ENCODE measurements at places on chromosomes 11 and 22.
A peak's percentile ranks its signal among the peaks of the same experiment; 100 is the strongest.

DNA sequence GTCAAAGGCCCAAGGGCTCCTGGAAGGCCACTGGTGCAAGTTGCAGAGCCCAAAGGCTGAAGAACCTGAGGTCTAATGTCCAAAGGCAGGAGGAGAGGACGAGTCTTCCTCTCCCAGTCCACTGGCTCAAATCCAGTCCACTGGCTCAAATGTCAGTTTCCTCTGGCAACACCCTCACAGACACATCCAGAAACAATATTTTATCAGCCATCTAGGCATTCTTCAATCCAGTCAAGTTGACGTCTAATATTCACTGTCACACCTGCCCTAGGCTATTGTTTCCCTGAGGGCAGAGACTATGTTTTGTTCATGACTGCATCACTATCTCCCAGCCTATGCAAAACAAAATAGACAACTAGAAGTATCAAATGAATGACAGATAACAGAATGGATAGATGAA lies 148.1 kb downstream of the SPON1 start:
- no peak for DNase-seq

- no peak for DNase-seq
Measured at GRCh38 chr11:115921986-115922385, 417.8 kb upstream of the CADM1 start.

GRCh38 chr11:3190600-3190999 lies 25.5 kb upstream of the OSBPL5 start:
- DNase-seq = no peak

- no peak for DNase-seq
Measured at GRCh38 chr22:33325232-33326004, 267.2 kb upstream of the SYN3 start.

- DNase-seq = peak; percentile 50
Measured at GRCh38 chr22:30444632-30445437, 19.3 kb downstream of the MTFP1 start.

GRCh38 chr22:35987487-35987886 lies 41.1 kb downstream of the RBFOX2 start:
- no peak for DNase-seq

GRCh38 chr22:35627267-35628041 lies 10.3 kb upstream of the MB start:
- DNase-seq = peak; percentile 96

DNA sequence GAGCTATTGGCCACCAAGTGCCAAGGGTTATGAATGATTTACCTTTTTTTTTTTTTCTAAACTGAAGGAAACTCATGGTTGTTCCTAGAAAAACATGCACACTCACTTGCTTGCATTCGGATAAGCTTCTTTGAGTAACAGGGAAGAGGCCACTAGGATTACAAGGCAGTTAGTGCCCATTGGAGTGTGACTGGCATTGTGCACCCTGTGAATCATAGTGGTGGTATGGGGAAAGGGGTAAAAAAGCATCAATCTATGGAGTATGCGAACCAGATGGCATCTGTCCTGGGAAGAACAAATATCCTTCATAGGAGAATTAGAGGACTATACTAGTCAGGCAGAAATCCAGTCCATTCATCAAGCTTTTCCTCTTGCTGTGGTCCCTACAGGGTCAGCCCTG lies 24.2 kb downstream of the CD44 start:
- no peak for DNase-seq

GRCh38 chr11:72045849-72046248 lies 34.5 kb downstream of the NUMA1 start:
- no peak for DNase-seq

DNA sequence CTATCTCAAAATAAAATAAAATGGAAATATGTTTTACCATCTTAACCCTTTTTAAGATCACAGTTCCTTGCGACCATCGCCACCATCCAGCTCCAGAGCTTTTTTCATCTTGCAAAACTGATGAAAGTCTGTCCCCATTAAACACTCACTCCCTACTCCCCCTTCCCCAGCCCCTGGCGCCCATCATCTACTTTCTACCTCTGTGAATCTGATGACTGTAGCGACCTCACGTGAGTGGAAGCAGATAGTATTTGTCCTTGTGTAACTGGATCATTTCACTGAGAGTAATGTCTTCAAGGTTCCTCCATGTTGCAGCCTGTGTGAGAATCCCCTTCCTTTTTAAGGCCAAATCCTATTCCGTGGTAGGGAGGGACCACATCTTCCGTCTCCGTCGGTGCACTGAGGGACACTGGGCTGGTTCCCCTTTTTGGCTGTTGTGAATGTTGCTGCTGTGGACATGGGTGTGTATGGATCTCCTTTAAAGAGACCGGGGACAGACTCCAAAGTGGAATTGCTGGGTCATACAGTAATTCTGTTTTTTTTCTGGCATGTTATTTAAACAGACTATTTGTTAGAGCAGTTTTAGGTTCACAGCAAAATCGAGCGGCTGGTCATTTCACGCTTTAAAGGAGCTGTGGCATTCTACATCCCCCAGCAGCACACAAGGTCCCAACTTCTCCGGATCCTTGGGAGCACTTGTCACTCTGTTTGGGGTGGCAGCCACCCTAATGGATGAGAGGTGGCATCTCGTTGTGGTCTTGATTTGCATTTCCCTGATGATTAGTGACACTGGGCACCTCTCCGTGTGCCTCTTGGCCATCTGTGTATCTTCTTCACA lies 120.0 kb downstream of the KCNQ1 start:
- no peak for DNase-seq

GRCh38 chr11:114304065-114304464 lies 7.9 kb downstream of the NNMT start:
- DNase-seq = peak; percentile 6

DNA sequence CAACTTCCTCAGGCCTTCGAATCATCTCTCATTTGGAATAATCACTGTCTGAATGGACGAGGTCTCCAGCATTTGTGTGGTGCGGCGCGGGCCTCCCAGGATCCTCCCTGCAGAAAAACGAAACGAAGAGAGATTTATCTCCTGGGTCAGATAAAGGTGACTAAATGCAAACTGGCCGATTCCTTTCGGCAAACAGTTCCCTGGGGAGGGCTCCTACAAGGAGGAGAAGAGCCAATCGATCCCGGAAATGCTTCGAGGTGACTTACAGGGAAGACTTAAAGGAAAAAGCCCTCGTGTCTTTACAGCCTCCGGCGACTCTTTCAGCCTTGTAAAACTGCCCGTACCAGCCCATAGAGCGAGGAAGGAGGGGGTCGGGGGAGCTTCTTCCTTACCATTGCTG lies 126.5 kb downstream of the MIAT start:
- no peak for DNase-seq
